ENCODE measurements at places on chromosomes 3 and 15.

GRCh38 chr3:98734306-98734705 lies 28.8 kb upstream of the ST3GAL6 start:
- no peak for DNase-seq

DNA sequence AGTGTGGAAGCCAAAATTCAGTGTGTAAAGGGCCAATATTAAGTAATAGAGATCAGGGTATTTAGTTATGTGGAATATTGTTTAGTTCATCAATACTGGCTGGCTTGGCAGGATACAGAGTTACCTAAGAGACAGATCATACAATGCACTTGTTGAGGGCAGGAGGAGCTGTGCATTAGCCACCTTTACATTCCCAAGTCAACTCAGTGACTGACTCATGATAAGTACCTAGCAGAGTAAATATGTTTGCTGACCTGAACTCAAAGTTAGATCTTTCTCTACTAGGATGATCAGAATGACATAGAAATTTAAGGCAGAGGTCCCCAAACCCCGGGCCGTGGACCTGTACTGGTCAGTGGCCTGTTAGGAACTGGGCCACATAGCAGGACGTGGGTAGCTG lies 3.5 kb upstream of the ABHD17C start:
- peak; percentile 69 for DNase-seq

- DNase-seq = no peak
Observed at GRCh38 chr3:186315581-186316354, 46.3 kb downstream of the DGKG start.

DNA sequence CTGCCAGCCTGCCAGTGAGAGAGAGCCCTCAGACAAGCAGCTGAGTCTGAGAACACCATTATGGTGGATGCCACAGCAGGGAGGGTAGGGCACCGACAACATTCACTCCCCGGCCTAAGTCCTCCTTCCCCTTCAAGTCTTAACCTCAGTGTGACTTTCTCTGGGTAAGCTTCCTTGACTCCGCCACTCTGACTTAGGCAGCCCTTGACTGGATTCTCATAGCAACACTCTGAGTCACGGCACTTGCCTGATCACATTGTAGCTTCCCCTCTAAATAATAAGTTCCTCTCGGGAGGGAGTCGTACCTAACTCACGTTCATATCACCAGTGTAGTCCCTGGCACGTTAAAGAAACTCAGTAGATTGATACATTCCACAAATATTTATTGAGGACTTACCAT lies 180.5 kb downstream of the FOXB1 start:
- DNase-seq = peak; percentile 72

- DNase-seq = no peak
Observed at GRCh38 chr3:127798716-127799115, 23.6 kb downstream of the MGLL start.

DNA sequence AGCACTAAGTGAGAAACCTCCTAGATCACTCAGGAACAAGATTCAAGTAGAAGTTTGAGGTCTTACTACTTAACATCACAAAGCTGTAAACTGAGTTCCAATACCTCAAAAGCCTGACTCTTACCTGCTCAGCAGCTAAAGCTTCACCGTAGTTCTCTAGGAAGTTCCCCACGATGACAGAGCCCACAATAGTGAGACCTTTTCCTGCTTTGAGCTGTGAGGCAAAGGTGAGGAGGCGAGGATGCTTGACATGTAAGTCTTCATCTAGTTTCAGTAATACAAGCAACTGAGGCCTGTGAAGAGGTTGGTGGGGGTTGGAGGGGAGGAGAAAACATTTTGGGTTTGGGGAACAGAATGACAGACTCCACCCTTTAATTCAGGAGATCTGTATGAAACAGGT lies 15.7 kb downstream of the EMC4 start:
- no peak for DNase-seq

DNA sequence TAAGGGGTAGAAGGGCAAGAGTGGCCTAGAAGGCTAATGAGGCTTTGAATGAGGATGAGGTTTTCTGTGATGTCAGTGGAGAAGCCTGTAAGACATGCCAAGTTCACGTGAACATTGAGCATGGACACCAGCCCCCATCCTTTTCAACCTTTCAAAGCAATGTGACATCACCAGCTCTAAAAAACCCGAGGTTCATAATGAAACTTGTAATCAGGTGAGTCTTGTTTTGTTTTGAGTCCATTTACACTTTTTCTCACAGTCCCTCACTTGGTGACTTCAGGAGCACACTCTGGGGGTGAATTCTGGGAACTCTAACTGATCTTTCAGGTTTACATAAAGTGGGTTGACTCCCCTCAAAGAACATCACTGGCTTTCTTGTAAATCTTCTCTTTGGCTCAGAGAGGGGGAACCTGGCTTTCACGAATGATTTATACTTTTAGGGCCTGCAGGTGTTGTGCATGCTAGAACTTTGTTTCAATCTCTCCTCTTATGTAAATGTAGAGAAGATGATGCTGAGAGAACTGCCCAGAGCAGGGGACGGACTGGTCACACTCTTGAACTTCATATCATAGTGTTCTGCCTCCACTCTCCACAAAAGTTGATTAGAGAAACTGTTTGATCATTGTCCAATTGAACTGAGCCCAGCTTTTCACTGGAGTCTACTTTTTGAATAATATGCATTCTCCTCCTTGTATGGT lies 224.7 kb upstream of the SATB1 start:
- no peak for DNase-seq

- DNase-seq = no peak
Observed at GRCh38 chr3:63932509-63933212, 20.5 kb upstream of the SCAANT1 start.

GRCh38 chr15:100766243-100767000 lies 113.2 kb upstream of the ALDH1A3 start:
- no peak for DNase-seq

GRCh38 chr3:126337980-126338651 lies 19.1 kb downstream of the KLF15 start:
- DNase-seq = no peak

- peak; percentile 37 for DNase-seq
Observed at GRCh38 chr15:36591536-36592411, 12.3 kb downstream of the CDIN1 start.

GRCh38 chr3:150965436-150965835 lies 7.1 kb downstream of the CLRN1 start:
- peak; percentile 21 for DNase-seq

- DNase-seq = no peak
Observed at GRCh38 chr3:64621726-64622395, 65.9 kb downstream of the ADAMTS9 start.

DNA sequence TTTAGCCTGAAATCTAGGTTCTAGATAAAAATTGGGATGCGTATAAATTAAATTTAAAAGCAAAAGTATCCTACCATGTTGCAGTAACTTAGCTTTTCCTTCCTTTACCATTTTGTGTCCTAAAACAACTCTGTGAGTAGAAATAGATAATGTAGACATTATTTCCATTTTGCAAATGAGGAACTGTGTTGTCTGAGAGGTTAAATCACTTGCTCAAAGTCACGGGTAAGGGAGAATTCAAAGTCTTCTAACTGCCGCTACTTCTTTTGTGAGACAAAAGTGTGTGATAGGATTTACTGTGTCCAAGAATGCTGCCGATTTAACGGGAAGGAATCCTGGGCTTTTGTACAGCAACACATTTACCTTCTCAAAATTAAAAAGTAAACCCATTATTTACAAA lies 40.7 kb downstream of the MYO1E start:
- no peak for DNase-seq

- DNase-seq = no peak
Observed at GRCh38 chr3:173103469-173103868, 37.6 kb downstream of the SPATA16 start.

GRCh38 chr3:174498638-174499037 lies 360.5 kb upstream of the NAALADL2 start:
- DNase-seq = peak; percentile 1

GRCh38 chr3:112958811-112959560 lies 15.9 kb downstream of the CD200R1 start:
- DNase-seq = no peak

GRCh38 chr3:37809846-37810447 lies 51.7 kb upstream of the CTDSPL start:
- no peak for DNase-seq

DNA sequence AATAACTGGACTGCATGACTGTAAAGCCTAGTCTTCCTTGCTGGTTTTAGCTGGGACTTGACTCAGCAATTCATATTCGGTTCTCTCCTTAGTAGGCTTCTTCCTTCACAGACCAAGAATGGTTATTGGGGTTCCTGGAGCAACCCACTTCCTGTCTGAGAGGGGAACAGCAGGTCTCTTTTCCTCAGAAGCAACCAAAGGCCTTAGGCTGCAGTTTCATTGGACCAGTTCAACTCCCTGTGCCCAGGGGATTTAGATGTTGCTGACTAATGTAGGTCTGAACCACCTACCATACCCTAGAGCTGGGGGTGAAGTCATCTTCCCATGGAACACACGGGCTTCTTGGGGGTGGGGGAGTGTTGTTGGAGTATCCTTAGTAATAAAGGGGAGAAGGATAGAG lies 84.0 kb upstream of the SKOR1 start:
- DNase-seq = peak; percentile 40

- no peak for DNase-seq
Observed at GRCh38 chr3:86930181-86930580, 60.8 kb downstream of the VGLL3 start.

GRCh38 chr3:24158761-24159454 lies 213.8 kb downstream of the NR1D2 start:
- DNase-seq = no peak

DNA sequence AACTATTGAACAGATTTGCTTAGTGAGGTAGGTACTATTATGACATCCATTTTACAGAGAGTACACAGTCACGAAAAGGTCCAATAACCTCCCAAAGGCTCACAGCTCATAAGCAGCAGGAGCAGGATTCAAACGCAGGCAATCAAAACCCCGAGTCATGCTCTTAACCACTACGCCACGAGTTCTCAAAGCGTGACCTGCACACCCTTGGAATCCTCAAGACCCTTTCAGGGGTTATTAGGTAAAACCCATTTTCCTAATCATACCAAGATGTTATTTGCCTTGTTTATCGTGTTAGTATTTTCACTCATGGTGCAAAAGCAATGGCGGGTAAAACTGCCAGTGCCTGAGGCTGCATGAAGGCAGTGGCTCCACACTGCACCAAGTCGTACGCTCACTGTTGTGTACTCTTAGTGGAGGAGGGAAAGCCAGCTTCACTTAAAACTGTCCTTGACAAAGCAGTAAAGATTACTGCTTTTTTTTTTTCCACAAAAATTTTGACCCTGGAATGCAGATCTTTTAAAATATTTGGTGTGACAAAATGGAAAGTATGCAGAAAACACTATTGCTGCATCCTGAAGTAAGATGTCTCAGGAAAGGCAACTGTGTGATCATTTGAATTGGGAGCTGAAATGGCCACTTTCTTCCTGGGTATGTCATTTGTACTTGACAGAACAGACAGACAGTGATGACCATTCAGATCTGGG lies 96.1 kb downstream of the IGF2BP2 start:
- DNase-seq = no peak

DNA sequence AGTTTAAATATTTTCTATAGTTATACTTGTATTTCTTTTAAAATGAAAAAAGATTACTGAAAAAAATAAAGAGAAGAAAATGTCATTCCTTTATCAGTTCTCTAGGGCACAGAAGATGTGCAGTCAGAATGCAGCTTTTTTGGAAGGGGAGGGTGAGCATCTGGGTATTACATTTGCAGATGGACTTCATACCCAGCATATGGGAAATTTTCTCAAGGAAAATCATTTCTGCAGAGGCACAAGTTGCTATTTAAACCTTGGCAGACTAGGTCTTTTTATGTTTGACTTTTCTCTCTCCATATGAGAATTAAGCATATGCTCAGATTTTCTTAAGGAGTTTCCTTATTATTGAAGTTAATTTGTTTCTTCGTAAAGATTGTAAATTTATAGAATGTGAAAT lies 39.5 kb upstream of the ZNF385D start:
- DNase-seq = no peak

DNA sequence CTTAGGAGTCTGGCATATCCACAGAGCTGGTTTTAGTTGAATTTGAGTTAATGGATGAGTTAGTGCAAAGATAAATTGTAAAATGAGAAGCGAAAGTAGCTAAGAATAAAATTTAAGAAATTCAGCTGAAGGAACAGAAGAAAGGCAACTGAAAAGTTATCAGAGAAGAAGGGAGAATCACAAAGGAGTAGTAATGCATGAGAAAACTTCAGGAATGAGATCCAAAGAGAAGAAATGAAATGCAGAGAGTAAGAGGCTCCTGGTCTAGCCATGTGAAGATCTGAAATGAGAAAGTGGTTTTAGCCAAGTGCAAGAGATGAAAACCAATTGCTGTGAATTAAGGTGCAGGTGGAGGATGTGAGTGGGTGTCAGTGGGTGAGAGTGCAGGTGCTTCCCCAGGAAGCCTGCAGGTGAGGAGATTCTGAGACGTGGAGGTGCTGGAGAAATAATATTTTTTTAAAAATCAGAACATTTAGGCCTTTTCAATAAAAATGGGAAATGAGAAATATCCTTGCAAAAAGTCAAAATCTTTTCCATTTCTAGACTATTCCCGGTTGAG lies 18.5 kb downstream of the KBTBD8 start:
- DNase-seq = no peak

DNA sequence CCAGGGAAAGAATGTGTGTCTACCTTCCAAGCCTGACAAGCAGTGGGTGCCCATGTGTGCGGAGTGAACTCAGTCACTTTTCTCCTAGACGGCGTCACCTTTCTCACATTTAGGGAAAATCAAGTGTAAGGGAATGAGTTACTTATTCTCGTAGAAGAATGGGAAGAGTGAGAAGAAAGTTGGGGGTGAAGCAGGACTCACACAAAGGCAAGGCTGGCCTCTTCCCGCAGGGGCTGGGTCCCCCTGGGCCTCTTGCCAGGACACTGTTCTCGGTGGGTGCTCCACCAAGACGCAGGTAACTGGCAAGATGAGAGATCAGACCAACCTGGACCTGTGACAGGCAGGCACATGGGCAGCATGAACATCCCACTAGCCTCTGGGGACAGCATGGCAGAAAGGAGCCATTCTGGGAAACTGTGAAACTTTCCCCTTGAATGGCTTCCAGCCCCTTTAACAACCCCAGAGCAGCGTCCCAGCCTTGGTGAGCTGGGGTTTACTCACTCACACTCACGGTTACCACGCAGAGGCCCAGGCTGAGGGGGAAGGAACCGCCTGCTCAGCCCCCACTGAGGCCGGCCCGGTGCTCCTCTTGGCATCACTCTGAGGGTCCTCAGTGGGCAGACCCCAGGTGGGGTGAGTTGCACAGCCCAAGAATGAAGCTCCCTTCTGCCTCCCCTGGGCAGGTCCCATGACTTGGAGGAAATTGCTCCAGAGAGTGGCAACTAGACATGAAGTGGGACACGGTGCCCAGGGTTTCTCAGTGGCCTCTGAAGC lies 15.0 kb upstream of the SRP14 start:
- no peak for DNase-seq

DNA sequence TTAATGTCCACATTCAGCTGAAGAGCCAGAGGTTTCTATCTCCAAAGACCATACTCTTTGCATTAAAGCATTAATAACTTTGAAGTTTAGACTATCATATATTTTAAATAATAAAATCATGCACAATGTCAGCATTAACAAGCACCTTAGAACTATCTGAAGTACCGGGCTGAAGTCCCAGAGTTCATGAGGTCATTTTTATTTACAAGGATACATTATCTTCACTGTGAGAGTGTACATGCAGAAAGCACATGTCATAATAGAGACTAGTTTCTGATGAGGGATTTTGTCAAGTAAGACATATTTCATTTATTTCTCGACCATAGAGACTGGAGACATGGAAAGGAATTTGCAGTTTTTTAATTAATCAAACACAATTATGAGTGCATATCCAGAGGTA lies 52.4 kb upstream of the SI start:
- DNase-seq = no peak

- no peak for DNase-seq
Observed at GRCh38 chr3:135013206-135013605, 218.1 kb downstream of the EPHB1 start.
